ENCODE measurements at places on chromosomes 11 and 22. TPM values are rescaled to one million over a fixed set of nuclear protein-coding genes. Genes with fewer than 3 reads are reported as not detected.

DNA sequence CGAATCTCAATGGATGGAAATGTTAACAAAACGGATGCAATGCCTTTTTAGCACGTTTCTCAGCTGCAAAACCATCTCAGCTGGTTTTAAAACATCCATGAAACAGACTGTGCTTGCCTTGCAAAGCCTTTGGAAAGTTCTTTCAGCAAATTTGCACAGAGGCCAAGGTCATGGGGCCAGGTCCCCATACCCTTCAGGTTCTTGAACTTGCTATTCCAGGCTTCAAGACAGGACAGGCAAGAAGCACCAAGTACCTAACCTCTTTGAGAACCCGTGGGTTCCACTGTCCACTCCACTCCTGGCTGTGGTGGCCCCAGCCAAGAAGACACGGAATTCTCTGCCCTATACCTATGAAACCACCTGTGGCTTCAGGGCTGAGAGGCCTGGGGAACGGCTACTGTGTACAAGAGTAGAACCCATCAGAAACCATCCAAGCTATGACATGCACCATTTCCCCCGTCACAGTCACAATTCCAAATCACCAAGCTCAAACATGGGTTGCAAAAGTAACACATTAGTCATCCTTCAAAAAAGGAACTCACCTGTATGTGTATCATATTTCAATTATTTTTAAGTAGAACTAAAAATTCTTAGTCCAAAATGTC is 17.0 kb downstream of the TNKS1BP1 start:
- no peaks in the 10 kb centered on the region for H3K27me3 ChIP-seq
- H3K4me3 ChIP-seq = no peak overlapping the region
- H3K27ac ChIP-seq = no peak overlapping the region
- DNase-seq = no peak

GRCh38 chr22:37228106-37229011 is 15.7 kb downstream of the RAC2 start:
- peak; percentile 51 for DNase-seq
- H3K27me3 ChIP-seq = no peaks in the 10 kb centered on the region
- peaks cover 13% of the 10 kb centered on the region for H3K36me3 ChIP-seq
- peaks cover 79% of the 10 kb centered on the region for H3K4me1 ChIP-seq

DNA sequence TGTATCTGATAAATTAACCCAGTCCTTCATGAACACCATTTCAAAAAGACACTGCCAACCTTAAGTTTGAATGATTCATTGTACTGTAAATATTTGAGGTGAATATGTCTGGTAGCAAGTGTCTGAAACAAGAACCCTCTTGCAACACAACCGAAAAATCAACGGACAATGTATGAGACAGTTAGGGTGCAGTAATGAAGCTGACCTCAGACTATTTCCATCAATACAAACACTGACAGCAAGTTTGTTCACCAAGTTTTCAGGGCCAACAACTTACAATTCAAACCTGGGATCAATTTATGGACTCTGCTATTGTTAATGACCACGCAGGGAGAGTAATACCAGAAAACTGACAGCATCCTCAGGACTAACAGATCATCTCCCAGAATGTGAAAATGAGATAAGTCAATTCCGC is 126.3 kb downstream of the CADM1 start:
- DNase-seq = no peak
- H3K36me3 ChIP-seq = no peaks in the 10 kb centered on the region
- H3K4me3 ChIP-seq = no peak overlapping the region
- no peaks in the 10 kb centered on the region for H3K4me1 ChIP-seq
- H3K27ac ChIP-seq = no peak overlapping the region

The PACS1 gene
- 116 TPM for polyA plus RNA-seq

The LINC01488 gene
- polyA plus RNA-seq = not detected
